ENCODE measurements at places on chromosomes 1 and 21.
A peak's percentile ranks its signal among the peaks of the same experiment; 100 is the strongest.

- no peak for DNase-seq
Measured at GRCh38 chr1:234330843-234331215, 42.4 kb upstream of the COA6 start.

DNA sequence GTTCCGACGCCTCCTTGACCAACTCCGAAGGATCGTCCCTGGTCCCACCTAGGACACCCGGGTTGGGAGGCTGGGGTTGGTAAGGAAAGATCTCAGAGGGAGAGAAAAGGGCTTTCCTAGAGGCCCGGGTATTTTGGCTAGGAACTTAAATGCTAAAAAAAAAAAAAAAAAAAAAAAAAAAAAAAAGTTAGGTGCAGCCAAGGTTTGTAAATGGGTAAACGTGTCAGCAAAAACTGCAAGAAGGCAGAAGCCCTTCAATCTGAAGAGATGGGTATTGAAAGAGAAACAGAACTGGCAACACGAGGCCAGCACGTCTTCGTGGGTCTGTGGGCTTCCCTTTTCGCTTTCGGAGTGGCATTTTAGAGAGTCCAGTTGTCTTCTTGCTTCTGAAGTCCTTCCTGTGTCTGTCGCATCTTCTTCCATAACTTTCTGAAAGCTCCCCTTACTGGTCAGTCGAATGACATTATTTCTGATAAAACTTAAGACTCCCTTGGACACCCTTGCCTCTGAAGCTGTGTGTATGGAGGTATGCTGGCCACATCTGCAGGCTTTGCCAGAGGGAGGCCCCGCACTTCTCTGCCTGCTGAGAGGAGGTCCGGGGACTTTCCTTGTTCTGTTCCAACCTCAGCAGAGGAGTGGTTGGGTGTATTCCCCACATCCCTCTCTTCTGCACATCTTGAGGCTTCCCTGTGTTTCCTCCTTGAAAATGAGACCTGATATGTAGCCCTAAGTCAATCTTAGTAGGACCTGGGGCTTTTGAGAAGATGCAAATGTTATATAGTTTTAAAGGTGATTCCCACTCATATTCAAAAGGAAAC, 745 bp downstream of the RCSD1 start:
- peak; percentile 63 for DNase-seq

DNA sequence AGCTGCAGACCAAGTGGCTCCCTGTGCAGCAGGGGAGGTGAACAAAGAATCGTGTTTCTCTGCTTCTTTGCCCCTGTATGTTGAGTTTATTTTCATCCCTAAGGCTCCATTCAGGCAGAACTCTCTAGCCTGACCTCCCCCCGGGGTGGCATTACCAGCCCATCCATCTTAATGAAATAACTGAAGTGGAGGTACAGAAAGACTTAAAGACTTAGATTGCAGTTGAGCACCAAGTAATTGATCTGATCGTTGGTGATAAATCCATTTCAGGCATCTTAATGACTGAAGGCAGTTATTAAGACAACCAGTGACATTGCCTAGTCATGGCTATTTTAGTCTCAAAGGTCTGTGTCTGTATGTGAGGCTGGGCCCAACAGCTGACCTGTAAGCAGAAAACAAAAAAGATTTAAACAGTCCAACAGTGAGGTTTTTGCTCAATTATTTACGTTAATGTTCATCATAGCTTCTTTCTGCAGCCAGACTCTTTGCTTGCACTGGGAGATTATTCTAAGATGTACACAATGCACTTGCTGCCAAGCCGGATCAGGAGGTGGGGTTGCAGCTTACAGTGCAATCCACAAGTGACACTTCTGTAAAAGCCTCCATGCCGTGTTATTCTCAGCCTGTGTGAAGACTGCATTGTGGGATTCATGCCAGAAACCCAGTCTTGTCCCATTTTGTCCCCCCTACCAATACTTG, 363.0 kb upstream of the DUSP10 start:
- no peak for DNase-seq

GRCh38 chr1:1892079-1892762, 1.3 kb upstream of the GNB1 start:
- no peak for DNase-seq

DNA sequence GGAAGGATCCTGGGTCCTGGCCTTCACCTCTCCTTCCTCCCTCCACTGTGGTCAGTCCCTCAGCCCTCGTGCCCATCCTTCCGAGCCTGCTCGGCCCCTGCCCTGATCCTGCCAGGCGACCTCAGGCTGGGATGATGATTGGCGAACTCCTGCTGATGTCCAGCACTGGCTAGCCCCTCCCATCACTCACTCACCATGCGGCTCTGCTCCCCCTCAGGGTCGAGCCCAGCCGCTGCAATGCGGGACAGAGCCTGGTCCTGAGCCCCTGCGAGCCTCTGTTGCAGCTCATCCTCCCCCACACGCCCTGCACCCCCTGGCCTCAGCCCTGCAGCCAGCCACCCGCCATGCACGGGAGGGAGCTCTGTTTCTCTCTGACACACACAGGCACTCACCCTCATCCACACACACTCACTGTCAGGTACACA, 100.2 kb downstream of the DMRTB1 start:
- no peak for DNase-seq

GRCh38 chr1:23551849-23552248, 7.5 kb downstream of the ID3 start:
- no peak for DNase-seq

DNA sequence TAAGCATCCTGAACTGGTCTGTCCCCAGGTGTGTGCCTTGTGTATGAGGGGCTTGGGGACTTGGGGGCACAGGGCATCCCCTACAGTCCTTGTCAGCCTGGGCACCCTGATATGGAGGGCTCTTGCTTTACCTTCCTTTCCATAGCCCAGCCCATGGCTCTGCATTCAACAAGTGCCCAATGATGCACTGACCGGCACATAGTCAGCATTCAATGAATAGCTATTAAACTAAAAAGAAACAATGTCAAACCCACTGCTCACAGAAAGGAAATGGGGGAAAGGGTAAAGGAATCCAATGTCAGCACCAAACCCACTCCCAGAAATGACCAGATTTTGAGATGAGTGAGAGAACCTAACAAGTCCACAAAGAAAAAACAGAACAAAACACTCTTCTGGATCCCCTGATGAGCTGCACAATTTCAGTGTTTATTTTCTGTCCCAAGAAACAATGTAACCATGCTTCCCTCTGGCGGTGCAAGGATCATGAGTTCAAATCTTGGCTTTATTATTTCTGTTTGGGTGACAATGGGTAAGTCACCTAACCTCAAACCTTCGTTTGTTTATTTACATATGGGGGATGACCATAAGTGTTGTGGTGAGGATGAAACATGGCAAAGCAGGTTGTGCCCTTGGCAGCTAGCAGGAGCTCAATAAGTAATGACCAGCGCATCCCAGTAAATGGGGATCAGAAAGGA, 22.0 kb downstream of the SYT6 start:
- DNase-seq, result no peak

DNA sequence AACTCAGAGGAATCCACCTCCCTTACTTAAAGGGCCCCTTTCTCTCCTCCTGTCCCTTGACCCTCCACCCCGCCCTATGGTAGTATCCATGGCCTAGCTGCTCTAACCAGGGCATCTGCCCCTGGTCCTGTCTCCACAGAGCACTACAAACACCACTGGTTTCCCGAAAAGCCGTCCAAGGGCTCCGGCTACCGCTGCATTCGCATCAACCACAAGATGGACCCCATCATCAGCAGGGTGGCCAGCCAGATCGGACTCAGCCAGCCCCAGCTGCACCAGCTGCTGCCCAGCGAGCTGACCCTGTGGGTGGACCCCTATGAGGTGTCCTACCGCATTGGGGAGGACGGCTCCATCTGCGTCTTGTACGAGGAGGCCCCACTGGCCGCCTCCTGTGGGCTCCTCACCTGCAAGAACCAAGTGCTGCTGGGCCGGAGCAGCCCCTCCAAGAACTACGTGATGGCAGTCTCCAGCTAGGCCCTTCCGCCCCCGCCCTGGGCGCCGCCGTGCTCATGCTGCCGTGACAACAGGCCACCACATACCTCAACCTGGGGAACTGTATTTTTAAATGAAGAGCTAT, 1.7 kb downstream of the BTG2 start:
- no peak for DNase-seq

- no peak for DNase-seq
Measured at GRCh38 chr1:3519301-3519885, 64.9 kb downstream of the ARHGEF16 start.

DNA sequence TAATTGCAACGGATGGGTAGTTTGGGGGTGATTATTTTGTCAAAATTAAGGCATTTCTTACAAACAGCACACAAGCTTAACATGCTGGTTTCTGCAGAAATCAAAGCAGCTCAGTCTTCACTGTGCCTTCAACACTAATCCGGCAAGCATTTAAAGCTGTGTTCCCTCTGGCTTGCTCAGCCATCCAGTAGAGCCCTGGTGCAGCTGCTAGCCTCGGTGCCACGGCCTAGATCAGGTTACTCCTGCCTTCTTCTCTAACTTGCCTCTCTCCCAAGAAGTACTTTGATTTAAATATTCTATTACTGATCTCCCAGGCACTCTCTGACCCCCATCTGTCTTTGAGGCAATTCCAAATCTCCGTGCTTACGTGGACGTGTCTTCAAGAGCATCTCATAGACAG, 85.6 kb downstream of the GREM2 start:
- no peak for DNase-seq

DNA sequence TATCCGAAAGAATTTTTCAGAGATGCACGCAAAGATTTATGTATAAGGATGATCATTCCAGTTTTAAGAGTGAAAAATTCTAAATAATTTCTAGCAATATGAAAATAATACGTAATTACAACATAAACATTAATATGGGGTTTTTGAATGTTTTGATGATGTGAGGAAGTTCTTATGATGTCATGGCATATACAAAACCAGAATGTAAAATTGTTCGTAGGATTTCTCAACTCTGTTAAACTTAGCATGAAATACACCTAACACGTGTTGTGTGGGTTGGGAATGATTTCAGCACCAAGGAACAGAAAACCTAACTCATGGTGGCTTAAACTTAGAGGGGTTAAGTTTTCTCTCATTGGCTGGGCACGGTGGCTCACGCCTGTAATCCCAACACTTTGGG, 62.2 kb downstream of the MYOM3 start:
- DNase-seq, result no peak

DNA sequence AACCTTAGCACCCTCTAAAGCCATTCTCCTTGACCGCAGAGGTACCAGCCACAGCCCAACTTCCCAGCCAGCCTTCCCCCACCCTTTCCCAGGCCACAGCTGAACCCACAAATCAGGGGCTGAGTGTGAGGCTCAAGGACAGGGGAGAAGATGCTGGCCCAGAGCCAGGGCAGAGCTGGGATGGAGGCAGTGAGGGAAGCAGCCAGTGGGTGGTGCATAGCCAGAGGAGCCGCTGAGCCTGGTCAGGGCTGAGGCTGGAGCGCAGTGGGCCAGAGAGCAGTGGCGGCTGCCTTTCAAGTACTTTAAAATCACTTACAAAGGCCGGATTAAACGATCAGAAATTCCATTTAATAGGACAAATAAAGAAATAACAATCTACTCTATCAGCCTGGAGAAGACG, 36.3 kb downstream of the DMAP1 start:
- no peak for DNase-seq

DNA sequence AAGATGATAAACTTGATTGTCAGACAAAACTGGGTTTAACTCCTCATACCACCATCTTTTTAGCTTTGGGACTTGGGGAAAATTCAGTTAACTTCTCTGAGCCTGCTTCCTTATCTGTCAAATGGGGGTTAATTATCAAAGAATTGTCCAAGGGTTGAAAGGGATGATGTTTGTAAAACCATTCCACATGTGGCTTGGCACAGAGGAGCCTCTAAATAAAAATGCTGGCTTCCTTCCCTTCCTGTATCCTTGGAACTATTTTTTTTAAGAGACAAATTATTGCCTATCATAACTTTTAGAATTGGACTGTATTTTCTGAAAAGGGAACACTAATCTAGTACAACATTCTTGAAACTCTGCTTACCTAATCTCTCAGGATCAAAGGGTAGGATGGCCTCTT, 143.4 kb upstream of the USP24 start:
- no peak for DNase-seq

DNA sequence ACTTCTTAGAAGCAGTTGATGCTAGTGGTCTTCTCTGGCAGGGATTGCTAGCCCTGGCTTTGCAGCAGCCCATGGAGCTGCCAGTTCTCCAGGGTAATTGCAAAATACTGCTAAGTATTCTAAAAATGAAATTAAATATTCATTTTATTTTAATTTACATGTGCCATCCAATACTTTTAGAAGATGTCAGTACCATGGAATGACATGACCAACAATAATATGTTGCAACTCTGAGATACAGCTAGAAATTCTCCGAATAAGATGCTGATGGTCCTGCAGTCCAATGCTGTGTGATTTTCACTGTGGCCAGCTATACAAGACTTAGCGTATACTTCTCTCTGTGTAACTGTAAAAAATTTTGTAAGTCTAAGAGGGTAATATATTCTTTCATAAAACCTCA, 20.0 kb upstream of the WARS2 start:
- DNase-seq, result no peak

DNA sequence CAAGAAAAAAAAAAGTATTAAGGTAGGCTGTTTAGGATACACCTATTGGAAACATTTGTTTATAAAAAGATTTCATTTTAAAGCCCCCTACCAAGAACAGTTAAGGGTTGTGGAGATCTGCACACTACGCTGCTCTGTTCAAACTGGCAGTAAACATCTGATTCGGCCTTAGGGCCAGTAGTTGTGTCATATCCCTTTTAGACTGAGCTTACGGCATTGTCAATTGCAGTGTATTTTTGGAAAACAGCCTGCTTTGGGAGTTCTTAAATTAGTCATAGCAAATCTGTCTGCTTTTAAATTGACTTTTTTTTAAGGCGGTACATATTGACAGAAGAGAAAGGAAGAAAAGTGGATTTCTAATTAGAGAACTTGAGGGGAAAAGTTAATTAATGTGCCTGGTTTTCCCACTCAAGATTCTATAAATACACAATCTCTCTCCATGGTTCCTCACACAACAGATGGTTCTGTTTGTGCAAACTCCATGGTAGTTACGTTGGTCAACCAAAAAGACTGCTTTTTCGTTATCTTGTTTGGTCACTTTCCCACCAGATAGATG, 1.7 kb upstream of the ELK4 start:
- DNase-seq, result no peak

GRCh38 chr1:2949966-2950925, 71.0 kb upstream of the ACTRT2 start:
- no peak for DNase-seq

DNA sequence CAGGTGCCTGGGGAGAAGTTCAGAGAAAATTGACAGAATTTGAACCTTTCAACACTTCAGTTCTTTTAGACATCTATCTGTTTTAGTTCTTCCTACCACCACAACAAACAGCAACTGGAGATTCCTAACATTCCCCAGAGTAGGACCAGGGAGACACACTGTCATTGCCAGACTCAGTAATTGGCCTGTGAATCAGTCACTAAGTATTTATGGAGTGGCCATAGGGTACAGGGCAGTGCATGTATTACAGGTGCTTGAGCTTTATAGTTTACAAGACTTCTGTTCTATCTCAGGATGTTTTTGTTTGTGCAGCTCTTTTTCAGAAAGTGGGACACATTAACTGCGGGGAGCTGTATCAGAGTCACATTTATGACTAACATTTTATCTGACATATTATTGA, 1.7 kb downstream of the CDC14A start:
- no peak for DNase-seq

GRCh38 chr1:231431665-231432415, 9.8 kb upstream of the EGLN1 start:
- DNase-seq, result no peak

- DNase-seq, result no peak
Measured at GRCh38 chr21:41745971-41746743, 20.7 kb downstream of the RIPK4 start.

Data from right forelimb (tissue), 1 donor.